ENCODE measurements at places on chromosomes 6 and 20.

GRCh38 chr6:130724089-130724488 is 103.1 kb upstream of the SMLR1 start:
- DNase-seq: no peak

- DNase-seq: no peak
Measured at GRCh38 chr6:37106982-37107491, 62.9 kb upstream of the PIM1 start.

DNA sequence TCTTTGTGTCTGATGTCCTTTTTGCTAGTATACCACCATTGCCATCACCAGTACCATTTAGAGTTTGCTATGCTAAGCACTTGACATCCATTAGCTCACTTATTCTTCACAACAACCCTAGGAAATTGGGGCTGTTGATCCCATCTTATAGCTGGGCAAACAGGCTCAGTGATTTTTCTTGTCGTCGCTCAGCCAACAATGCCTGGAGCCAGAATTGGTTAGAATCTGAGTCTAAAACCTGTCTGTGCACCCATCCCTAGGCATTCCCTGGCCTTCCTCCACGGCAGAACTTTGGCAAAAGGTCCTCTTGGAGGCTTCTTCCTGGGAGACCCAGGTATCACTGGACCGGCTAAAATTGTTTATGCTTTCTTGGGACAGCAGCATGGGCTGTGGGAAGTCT is 20.9 kb downstream of the PHF20 start:
- DNase-seq: no peak

GRCh38 chr6:53735896-53736295 is 58.9 kb upstream of the LRRC1 start:
- DNase-seq: no peak

DNA sequence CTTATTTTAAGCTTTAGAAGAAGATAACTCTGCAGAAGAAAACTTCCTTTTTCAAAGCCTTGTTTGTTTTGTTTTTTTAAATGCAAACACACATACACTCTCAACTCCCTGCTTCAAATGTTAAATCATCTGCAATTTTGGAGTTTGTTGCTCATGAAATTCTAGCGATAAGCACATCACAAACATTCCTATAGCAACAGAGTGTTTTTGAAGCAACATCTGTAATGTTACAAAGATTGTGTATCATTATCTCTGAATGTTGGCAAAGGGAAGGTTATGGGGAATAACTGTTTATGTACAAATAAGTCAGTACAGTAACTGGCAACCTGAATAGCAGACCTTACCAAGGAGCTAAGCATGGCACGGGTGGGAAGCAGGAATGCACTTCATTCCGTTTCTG is 84.8 kb upstream of the MRPS10 start:
- no peak for DNase-seq

DNA sequence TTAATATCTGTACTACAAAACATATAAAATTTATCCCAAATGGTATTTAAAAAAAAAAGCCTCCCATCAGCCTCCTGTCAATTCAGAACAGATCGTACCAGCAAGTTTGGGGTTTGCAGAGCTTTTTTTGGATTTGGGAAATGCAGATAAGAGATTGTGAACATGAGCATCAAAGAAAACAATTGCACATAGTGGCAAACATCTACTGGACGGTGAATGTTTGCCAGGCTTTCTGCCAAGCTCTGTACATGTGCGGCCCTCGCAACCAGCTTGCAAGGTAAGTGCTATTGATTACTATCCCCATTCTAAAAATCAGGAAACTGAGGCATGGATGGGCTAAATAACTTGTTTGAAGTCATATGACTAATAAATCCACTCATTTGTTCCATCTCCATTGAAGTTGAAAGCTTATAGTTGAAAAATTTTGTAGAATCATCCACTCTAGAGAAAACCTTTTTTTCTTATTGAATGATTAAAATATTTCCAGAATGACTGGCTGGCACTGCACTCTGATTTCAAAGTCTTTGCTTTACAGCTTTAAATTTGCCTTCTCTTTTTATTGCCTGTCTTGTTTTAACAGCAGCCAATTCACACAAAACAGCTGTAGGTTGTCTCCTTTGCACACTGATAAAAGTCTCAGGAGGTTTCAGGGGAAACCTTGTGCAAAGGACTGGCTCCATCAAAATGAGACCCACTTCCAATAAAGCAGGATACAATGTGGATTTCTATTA is 37.4 kb upstream of the SIRT5 start:
- DNase-seq: no peak

- DNase-seq: no peak
Measured at GRCh38 chr20:23530937-23531567, 37.2 kb downstream of the CST9L start.

- no peak for DNase-seq
Measured at GRCh38 chr6:72290620-72291019, 331.2 kb upstream of the KCNQ5 start.

DNA sequence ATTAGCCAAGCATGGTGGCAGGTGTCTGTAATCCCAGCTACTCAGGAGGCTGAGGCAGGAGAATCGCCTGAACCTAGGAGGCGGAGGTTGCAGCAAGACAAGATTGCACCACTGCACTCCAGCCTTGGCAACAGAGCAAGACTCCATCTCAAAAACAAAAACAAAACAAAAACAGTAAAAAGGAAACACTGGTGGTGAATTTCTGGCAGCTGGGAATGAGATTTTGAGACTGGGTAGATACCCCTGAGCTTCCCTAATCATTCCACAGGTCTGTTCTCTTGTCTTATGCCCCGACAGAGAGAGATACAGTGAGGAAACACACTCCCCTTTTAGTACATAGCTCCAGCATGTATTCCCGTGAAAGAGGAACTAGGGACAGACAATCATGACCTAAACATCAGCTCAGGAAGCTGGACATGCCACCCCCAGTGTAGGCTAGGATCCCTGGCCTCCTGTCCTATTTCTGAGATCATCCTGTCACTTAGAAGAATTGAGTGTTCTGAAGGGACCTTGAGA is 9.6 kb downstream of the MAN1A1 start:
- DNase-seq: no peak

DNA sequence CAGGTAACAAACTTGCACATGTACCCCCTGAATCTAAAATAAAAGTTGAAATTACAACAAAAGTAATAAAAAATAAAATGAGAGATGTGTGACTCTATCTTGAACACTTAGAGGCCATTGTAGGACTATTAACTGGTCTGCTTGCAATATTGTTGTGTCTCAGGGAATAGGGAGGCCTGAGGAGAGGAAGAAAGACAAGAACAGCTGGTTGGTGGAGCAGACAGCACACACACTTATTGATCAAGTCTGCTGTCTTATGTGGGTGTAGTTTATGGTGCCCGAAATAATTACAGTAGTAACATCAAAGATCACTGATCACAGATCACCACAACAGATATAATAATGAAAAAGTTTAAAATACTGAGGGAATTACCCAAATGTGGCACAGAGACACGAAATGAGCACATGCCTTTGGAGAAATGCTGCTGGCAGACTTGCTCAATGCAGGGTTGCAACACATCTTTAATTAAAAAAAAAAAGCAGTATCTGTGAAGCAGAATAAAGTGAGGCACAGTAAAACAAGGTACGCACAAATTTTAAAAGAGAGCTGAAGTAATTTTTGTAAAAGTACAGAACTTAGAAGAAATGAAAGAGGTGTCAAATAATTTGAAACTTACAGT is 110.1 kb upstream of the HDAC2 start:
- DNase-seq: no peak

GRCh38 chr20:22371843-22372242 is 212.5 kb downstream of the FOXA2 start:
- no peak for DNase-seq

- no peak for DNase-seq
Measured at GRCh38 chr6:35370785-35371493, 28.6 kb downstream of the PPARD start.

GRCh38 chr6:132812756-132813172 is 1.6 kb upstream of the RPS12 start:
- DNase-seq: no peak

DNA sequence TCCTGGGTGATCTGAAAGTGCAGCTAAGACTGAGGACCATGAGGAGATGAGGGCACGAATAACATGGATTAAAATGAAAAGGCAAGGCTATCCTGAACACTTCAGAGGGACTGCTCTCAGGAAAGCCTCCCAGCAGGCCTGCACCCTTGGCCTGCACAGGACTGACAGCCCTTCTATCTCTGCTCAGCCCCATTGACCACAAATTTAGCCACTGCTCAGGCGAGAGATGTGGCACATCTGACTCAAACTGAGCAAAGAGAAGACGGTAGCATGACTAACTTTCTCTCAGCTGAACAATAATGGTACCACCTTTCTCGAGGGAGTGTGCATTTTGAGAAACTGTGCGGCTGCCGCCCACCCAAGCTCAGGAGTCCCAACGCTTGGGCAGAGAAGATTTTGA is 257.5 kb downstream of the ADGB start:
- no peak for DNase-seq

- no peak for DNase-seq
Measured at GRCh38 chr6:54087721-54088120, 23.5 kb upstream of the MLIP start.

GRCh38 chr6:149751239-149751638 is 1.7 kb downstream of the PCMT1 start:
- no peak for DNase-seq

DNA sequence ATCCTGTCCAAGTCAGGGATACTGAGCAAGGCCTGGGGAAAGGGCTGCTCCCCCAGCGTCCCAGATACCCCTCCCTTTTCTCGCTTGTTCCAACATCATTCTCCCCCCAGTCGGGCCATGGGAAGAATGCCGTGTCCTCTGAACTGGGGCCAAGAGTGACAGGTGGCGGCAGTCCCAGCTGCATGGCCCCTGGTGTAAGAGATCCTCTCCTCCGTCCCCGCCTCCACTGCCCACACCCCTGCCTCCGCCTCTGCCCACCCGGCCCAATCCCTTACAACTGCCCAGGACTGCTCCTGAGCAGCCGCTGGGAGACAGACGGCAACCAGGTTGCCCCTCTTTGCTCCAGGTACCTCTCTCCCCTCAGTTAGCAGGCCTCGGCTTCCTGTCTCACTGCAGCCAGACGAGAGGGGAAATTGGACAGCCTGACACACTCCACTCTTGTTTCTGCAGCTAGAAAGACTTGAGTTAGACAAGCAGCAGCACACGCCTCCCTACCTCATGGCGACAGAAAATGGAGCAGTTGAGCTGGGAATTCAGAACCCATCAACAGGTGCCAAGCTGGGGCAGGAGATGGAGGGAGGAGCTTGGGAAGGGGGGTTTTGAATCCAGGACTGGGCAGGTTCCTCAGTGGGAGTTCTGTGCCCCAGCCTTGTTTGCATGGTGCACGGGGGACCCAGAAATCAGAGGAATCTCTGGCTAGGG is at the start of gene MYLK2:
MYLK2 (plus strand) TSS at position 274 of the 702 bp plus-strand sequence; CDS start at position 499, 225 bp downstream.
- no peak for DNase-seq

GRCh38 chr6:151536188-151536479 is 42.3 kb downstream of the CCDC170 start:
- DNase-seq: no peak

DNA sequence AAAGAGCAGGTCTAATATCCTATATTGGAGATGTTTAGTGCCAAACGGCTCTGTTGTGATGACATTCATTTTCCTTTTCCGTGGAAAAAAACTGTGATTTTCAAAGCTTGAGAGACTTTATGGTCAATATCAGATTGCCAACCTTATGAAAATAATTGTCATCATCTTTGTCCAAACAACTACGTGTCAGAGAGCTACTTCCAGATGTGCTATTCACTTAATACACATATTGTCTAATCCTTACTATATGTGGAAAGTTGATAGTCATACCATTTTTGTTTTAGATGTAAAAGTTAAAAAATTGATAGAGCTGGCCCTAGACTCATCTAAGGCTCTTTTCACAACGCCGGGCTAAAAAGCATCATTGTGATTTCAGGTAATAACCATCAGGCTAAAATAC is 550.0 kb downstream of the PHF3 start:
- no peak for DNase-seq

DNA sequence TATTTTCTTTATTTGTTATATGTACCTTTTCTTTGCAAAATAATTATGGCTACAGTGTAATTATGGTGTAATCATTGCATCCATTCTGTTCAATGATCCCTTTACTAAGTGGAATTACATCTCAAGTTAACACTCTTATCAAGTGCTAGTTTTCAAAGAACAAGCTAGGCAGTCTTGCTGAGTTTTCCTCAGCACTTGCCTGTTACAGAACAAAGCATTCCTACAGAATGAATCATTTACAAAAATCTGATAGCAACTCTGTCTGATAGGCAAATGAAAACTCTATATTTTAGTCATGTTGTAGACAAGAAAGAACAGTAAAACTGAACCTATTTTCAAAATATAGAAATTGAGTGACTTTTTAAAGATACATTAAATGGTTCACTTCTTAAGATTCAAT is 109.8 kb upstream of the POU3F2 start:
- DNase-seq: no peak

- DNase-seq: peak; percentile 44
Measured at GRCh38 chr6:13487122-13488014, at the start of gene GFOD1. Gene GFOD1 (minus strand): TSS chr6:13487600. CDS start chr6:13486890, 710 bp downstream.

DNA sequence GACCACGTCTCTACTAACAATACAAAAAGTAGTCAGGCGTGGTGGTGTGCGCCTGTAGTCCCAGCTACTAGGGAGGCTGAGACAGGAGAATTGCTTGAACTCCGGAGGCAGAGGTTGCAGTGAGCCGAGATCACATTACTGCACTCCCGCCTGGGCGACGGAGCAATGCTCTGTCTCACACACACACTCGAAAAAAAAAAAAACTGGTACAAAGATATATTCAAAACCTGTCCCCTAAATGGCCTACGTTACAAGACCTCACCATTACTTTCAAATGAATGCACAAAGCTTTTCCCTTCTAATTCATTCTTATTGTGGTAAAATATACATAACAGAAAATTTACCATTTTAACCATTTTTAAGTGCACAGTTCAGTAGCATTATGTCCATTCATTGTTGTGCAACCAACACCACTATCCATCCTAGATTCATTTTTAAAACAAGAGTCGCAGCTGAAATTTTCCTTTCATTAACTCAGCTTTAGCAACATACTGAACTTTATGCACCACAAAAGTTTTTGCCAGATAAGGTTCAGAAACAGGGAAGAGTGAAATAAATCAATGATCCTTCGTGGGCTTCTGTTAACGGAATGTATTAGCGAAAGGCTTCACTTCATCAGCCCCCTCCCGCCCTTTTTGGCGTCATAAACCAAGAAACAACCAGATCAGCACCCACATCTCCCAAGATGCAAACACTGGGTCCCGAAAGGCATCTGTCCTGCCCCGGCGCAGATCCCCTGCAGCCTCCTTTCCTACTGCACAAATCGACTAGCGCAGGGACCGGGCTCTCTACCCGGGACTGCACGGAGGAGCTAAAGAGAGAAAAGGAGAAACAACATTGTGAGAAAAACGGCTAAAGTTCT is 825 bp upstream of the FAM135A start:
- no peak for DNase-seq

- no peak for DNase-seq
Measured at GRCh38 chr6:163716690-163717089, 302.2 kb downstream of the QKI start.
